ENCODE measurements at places on chromosomes 3 and 15.

DNA sequence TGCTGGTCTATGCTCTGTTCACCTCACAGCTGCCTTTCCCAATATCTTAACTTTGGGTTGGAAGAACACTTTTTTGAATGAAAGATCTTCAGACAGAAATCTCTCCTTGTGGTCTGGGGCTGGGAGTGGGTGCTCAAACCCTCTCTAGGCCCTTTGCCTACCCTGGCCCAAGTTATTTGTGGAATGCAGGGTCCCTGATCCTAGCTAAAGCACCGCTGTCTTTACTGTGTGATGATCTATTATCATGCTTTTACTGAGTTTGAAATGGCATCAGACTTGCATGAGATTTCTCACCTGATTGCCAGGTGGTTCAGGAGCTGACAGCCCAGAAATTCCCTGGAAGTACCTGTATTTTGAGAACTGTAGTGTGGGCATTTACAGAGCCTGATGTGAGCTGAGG, 412.7 kb upstream of the ONECUT1 start:
- DNase-seq = no peak

DNA sequence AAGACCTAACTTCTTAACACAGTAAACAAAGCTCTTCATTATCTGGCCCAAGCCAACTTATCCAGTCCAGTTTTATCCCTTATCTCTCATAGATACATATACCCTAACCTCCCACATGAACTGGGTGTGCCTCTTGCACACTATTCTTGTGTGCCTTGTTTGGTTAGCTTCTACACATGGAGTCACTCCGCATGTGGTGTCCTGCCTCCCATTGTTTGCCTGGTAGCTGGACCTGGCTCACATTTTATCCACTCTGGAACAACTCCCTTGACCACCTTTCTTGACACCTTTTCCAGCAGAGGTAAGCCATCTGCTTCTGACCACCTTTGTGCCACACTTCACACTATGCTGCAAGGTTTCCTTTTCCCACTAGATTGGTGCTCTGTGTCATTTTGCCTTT, 15.2 kb downstream of the TIPARP start:
- DNase-seq = no peak

DNA sequence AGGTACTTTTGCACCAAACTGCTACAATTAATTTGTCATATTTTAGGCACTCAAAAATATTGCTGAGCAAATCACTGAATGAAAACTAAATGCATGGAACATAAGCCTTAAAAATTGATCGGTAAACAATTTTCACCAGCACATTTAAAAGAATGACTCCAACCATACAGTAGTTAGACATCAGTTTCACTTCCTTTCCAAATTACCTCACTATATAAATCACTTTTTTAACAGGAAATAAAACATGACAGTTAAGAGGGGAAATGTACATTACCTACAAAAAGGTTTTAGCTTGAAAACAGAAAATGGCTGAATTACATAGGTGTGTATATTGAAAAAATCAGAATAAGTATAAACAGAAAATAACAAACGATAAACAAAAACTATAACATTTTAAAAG, 108.4 kb downstream of the SERPINI1 start:
- no peak for DNase-seq

DNA sequence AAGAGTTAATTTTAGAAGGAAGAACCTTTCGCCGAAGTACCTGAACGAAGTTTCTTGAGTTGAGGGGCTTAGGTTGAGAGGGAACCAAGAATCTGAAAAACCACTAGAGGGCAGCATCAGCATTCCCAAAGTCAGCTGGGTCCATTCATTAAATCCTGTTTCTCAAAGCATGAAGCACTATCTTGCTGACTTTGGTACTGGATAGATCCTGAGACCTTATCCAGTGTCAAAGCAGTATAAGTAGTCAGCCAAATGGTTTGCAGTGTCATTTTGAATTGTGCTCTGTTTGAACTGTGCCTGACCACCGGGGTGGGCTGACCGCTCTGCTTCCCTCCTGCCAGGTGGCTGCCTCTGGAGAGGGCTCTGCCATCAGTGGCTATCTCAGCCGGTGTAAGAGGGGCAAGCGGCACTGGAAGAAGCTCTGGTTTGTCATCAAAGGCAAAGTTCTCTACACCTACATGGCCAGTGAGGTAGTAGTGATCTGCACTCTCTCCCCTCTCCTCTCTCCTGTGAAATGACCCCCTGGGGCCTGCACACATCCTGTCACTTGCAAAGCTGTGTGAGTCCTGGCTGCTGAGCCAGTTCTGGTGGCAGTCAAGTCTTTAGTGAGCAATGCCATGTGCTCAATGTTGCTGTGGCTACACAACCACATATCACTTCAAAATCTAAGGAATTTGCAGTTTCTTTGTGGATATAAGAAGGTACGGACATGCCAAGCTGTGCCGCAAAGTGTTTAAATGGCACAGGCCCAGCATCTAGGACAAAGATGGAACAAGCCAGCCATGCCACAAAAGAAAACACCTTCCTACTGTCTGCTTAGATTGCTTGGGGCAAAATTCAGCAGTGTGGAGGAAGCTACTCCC, 21.4 kb upstream of the NR2C2 start:
- peak; percentile 20 for DNase-seq

DNA sequence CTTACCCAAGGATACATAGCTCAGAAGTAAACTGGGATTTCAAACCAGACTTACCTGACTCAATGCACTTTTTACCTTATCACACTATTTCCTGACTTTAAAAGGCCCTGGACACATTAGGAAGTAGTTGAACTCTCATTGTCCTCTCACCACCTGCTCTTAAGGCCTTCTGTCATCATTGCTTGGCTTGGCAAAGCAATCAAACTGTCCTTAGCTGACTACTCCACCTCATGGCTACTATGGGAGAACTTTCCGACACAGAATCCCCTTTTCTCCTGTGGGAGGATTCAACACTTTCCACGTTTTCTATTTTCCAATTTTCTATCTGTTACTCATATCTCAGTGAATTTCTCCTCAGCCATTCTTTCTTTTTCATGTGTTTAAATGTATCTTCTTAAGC, 55.4 kb downstream of the ZNF148 start:
- no peak for DNase-seq

- no peak for DNase-seq
Observed at GRCh38 chr3:123795471-123796251, 88.5 kb downstream of the MYLK start.

- DNase-seq = no peak
Observed at GRCh38 chr3:143134471-143134870, 14.9 kb downstream of the CHST2 start.

DNA sequence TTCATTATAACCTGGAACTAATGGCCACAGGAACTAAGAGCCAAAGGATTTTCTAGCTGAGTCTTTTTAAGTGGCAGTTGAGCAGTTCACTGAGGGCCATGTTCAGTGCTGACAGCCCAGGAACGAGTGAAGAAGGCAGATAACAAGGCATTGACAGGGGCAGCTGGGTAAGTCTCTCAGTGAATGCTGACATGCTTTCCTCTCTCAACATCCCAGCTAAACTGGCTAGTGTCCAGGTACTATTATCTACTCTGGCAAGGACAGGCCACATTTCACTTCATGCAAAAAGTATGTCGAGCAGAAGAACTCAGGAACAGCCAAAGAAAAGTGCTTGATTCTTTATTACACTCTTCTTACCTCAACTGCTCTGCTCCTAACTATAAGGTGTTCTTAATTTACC, 515.9 kb downstream of the NLGN1 start:
- DNase-seq = no peak

DNA sequence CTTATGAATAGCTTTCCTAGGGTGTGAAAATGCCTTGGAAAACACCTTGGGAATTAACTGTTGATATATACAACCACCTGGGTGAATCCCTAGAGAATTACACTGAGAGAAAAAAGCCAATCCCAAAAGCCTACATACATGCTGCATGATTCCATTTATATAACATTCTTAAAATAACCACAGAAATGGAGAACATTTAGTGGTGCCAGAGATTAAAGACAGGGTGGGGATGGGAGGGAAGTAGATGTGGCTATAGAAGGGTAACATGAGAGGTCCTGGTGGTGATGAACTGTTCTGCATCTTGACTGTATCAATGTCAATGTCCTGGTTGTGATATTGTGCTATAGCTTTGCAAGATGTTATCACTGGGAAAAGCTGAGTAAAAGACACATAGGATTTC, 291.0 kb downstream of the CLSTN2 start:
- DNase-seq = no peak

GRCh38 chr15:80970018-80970657, 19.5 kb downstream of the MESD start:
- no peak for DNase-seq

- DNase-seq = no peak
Observed at GRCh38 chr3:52372822-52373504, 56.8 kb downstream of the DNAH1 start.

DNA sequence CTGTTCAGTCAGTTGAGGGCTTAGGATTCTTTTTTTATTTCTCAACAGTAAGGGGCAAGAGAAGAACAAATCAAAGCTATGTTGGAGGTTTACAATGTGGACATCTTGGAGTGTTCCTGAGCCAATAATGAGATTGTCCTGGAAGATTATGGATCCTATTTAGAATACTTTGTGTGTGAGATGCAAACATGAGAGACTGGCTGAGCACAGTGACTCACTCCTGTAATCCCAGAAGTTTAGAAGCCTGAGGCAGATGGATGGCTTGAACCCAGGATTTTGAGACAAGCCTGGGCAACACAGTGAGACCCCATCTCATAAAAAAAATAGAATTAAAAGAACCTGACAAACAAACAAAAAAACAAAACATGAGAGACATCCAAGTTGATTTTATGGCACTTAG, 351.6 kb downstream of the GAP43 start:
- no peak for DNase-seq

- DNase-seq = no peak
Observed at GRCh38 chr3:160949460-160949859, 155.7 kb downstream of the B3GALNT1 start.

- DNase-seq = no peak
Observed at GRCh38 chr15:37819191-37819590, 115.2 kb upstream of the TMCO5A start.

GRCh38 chr3:100483529-100483928, 8.9 kb upstream of the TMEM45A start:
- no peak for DNase-seq

DNA sequence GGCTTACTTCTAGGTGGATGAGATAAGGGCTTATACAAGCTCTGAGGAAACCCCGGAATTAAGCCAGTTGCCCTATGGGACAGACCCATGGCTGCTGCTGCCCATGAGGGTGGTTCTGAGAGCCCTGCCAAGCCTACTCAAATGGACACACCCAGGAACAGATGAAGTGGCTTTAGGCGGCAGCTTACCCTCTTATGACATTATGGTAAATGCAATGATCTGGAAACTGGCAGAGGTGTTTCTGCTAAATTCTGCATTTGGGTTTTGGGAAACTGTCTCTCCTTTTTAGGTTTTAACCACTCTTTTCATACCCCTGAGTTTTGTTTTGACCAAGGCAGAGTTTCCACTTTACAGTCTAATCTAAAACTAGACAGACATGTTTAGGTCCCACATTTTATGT, 9.0 kb upstream of the ZBED2 start:
- DNase-seq = no peak

GRCh38 chr15:88989578-88989977, 76.4 kb upstream of the MFGE8 start:
- DNase-seq = peak; percentile 31

GRCh38 chr15:57054204-57054750, 135.8 kb downstream of the TCF12 start:
- no peak for DNase-seq

DNA sequence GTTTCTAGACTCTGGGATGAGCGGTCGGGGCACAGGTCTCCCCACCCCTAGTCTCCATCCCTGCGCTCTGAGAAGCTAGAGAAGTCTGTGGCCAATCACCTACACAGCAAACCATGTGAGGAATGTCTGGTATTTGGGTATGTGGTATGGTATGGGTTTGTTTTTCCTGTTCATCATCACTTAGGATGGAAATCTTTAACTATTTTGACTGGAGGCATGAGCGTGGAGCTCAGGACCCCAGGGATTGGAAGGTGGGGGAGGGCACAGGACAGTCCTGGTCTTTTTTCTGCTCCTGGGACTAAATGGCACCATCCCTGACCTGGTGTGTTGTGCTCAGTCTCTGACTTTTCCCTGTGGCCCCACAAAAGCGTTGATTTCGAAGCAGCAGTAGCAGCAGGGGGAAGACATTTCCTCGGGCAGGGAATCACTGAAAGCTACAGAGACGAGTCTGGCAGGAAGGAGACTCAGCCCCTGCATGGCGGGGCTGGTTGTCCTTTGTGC, 191.7 kb upstream of the TPM1 start:
- DNase-seq = no peak

DNA sequence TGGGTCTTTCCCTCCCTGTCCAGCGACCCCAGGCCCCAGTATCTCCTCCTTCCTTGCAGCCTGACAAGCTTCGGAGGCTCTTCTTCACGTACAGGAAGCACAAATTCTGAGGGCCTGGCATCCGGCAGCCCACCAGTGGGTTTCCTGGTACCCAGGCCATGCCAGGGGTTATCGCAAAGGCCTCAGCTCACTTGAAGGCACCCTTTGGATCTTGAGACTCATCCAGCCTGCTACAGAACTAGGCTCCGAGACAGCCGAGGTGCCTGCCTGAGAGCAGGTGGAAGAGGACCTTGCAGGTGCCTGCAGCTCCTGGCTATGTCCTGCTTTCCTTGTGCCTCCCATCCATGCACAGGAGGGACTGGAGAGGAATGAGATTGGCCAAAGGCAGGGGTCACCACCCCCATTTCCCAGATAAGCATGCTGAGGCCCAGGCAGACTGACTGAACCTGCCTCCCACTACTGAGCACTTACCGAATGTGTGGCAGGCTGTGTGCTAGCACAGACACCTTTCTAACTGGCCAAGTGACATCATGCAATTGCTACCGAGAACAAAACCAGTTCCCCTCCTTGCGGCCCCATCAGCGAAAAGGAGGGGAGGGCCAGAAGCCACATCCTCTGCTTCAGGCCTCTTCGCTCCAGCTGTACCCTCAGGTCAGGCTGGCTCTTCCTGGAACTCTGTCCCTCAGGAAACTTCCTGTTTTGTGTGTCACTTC, 11.2 kb downstream of the SH2D7 start:
- DNase-seq = no peak

GRCh38 chr3:113249111-113249510, 37.8 kb downstream of the BOC start:
- DNase-seq = no peak

- no peak for DNase-seq
Observed at GRCh38 chr3:32371461-32372212, 20.0 kb upstream of the CMTM7 start.

DNA sequence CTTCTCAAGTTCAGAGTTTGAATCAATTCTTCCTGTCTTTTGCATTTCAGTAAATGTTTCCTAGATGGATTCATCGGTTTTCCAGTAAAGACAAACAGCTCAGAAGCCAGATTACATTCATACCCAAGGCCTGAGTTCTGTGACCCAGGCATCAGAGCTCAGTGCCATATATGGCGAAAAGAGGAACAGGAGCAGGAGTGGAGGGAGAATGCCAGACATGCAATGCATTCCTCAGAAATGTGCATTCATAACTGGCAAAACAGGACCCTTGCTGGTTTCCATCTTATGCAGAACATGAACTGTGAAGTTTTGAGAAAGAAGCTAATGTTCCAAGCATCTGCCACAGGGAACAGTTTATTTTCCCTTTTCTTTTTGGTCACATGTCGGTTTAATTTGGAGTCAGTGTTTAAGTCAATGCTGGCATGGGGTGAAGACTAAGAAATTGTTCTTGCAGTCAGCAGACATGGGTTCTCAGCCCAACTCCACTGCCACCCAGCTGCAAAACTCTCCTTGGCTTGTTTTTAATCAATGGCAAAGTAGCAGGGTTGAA, 116.5 kb downstream of the LPP start:
- DNase-seq = peak; percentile 87

All from AG09319 (cell line).